ENCODE measurements at places on chromosomes 1 and 21.

DNA sequence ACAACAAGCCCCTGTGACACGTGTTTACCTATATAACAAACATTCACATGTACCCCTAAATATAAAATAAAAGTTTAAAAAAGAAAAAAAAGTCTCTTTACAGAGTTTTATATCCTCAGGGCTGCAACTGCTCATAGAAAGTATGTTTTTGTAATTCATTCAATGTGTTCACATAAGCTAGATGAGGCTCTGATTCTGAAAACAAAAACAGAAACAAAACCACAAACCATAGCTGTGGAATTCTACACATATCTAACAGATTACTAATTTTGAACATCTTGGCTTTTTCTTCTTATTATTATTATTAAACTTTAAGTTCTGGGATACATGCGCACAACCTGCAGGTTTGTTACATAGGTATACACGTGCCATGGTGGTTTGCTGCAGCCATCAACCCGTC is 579.6 kb upstream of the ZRANB2 start:
- DNase-seq = no peak

GRCh38 chr1:109783436-109783835 is 19.7 kb upstream of the EPS8L3 start:
- DNase-seq = no peak

DNA sequence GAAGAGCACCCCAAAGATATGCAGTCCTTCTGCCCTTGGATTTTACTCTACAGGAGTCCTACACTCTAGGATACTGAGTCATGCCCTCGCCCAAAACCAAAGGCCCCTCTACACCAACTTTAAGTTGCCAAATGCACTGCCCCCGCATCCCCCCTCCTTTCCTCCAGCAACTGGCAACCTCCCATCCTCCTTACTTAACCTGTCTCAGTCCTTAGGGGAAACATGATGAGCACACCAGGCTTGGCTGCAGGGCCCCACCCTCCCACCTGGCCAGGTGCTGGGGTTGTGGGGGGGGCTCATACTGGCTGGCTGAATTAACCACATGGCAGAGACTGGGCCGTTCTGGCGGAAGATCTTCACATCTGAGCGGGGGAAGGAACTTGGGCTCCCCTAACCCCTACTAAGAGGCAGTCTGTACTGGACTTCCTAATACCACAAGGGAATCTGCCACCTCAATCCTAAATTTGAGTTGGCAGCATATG is 1.2 kb downstream of the HDGF start:
- no peak for DNase-seq

DNA sequence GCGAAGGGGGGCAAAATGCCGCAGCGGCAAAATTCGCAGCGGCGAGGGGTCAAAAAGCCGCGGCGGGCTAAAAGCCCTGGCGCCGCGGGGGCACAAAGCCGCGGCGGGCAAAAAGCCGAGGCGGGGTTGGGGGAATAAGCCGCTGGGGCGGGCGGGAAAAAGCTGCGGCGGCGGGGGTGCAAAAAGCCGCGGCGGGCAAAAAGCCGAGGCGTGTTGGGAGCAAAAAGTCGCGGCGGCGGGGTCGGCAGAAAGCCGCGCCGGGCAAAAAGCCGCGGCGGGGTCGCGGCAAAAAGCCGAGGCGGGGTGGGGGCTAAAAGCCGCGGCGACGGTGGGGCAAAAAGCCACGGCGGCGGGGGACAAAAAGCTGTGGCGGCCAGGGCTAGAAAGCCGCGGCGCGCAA is 3902.5 kb downstream of the SRGAP2C start:
- DNase-seq = no peak

GRCh38 chr1:116824631-116825206 is 70.5 kb downstream of the CD2 start:
- no peak for DNase-seq
